ENCODE measurements at places on chromosomes 7 and 10. TPM values are rescaled to one million over a fixed set of nuclear protein-coding genes. Genes with fewer than 3 reads are reported as not detected.

- no peak overlapping the region for H3K4me3 ChIP-seq
- no peaks in the 10 kb centered on the region for H3K4me1 ChIP-seq
- H3K27ac ChIP-seq: no peak overlapping the region
- no peaks in the 10 kb centered on the region for H3K36me3 ChIP-seq
- DNase-seq: no peak
- no peaks in the 10 kb centered on the region for H3K27me3 ChIP-seq
These were observed 438.4 kb downstream of the ADRA2A start for GRCh38 chr10:111515264-111515663.

- H3K36me3 ChIP-seq: peaks cover 18% of the 10 kb centered on the region
- peak; percentile 66 for DNase-seq
- H3K27me3 ChIP-seq: no peaks in the 10 kb centered on the region
- no peak overlapping the region for H3K27ac ChIP-seq
- no peak overlapping the region for H3K4me3 ChIP-seq
These were observed 26.3 kb upstream of the AMZ1 start for GRCh38 chr7:2661602-2662272.

- no peak overlapping the region for H3K27ac ChIP-seq
- H3K4me3 ChIP-seq: no peak overlapping the region
- peak; percentile 65 for DNase-seq
- no peaks in the 10 kb centered on the region for H3K27me3 ChIP-seq
- peaks cover 3% of the 10 kb centered on the region for H3K4me1 ChIP-seq
- peaks cover 5% of the 10 kb centered on the region for H3K36me3 ChIP-seq
These were observed 75.2 kb downstream of the PAXIP1 start for GRCh38 chr7:154927624-154928125.

The PDE1C gene
- 0.31 TPM for total RNA-seq
